ENCODE measurements at places on chromosomes 4 and X. TPM values are rescaled to one million over a fixed set of nuclear protein-coding genes. Genes with fewer than 3 reads are reported as not detected.

- H3K27ac ChIP-seq: no peak overlapping the region
- no peaks in the 10 kb centered on the region for H3K4me1 ChIP-seq
- no peak overlapping the region for H3K4me3 ChIP-seq
- H3K36me3 ChIP-seq: no peaks in the 10 kb centered on the region
- no peak for DNase-seq
Measured at GRCh38 chr4:89245459-89245858, 62.1 kb downstream of the GPRIN3 start.

GRCh38 chr4:120549011-120549570 is 373.4 kb downstream of the PRDM5 start:
- no peak for DNase-seq
- H3K4me3 ChIP-seq: no peak overlapping the region
- H3K27ac ChIP-seq: no peak overlapping the region
- no peaks in the 10 kb centered on the region for H3K4me1 ChIP-seq

Gene GALNTL6
- 0.23 TPM for total RNA-seq

Gene SCRG1
- 0.14 TPM for total RNA-seq

GRCh38 chr4:24279469-24279868 is 304.9 kb downstream of the DHX15 start:
- DNase-seq: no peak
- H3K4me3 ChIP-seq: no peak overlapping the region
- no peaks in the 10 kb centered on the region for H3K4me1 ChIP-seq
- no peaks in the 10 kb centered on the region for H3K36me3 ChIP-seq
- no peak overlapping the region for H3K27ac ChIP-seq
- no peaks in the 10 kb centered on the region for H3K27me3 ChIP-seq

GRCh38 chrX:83333813-83334212 is 174.3 kb upstream of the POU3F4 start:
- H3K4me3 ChIP-seq: no peak overlapping the region
- H3K27ac ChIP-seq: no peak overlapping the region
- no peaks in the 10 kb centered on the region for H3K27me3 ChIP-seq
- no peaks in the 10 kb centered on the region for H3K4me1 ChIP-seq
- DNase-seq: no peak
- H3K36me3 ChIP-seq: no peaks in the 10 kb centered on the region

DNA sequence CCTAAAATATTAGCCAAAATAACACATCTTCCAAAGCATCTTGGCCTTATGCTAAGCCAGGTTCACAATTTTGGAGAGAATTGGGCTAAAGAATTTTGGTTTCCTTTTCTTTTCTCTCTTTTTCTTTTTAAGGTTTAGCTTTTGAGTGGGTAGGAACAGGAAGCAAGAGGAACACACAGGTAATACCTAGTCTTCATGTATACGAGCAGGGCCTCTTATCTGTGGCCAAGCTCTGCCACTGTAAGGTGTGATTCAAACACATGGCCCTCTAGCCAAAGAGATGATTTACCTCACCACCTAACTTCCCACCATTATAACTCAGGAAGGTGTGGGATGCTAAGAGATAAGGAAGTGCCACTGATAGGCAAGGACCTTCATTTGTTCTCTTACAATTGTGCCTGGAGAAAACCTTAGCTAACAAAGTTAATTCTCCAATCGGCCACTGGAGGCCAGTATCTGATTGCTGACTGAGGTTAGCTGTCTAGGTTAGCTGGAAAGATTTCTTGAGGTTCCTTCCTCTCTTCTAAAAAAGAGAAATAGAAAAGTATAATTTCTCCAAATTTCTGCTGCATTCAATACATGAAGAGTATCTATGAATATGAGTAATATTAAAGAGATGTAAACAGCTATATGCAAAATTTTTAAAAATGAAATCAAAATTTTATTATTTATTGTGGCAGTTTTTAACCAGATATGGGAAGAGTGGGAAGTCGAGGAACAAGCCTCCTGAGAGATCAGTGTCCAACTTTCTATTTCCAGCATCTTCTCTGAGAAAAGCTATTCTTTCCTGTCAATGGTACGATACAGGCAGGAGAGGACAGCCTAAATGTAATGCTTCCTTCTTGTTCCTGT is 30.1 kb upstream of the BBS7 start:
- DNase-seq: peak; percentile 32
- no peaks in the 10 kb centered on the region for H3K36me3 ChIP-seq
- no peak overlapping the region for H3K4me3 ChIP-seq
- no peaks in the 10 kb centered on the region for H3K4me1 ChIP-seq

- H3K27ac ChIP-seq: no peak overlapping the region
- no peaks in the 10 kb centered on the region for H3K27me3 ChIP-seq
- no peaks in the 10 kb centered on the region for H3K4me1 ChIP-seq
- H3K4me3 ChIP-seq: no peak overlapping the region
Measured at GRCh38 chr4:151475035-151475714, 66.2 kb downstream of the FHIP1A start.

DNA sequence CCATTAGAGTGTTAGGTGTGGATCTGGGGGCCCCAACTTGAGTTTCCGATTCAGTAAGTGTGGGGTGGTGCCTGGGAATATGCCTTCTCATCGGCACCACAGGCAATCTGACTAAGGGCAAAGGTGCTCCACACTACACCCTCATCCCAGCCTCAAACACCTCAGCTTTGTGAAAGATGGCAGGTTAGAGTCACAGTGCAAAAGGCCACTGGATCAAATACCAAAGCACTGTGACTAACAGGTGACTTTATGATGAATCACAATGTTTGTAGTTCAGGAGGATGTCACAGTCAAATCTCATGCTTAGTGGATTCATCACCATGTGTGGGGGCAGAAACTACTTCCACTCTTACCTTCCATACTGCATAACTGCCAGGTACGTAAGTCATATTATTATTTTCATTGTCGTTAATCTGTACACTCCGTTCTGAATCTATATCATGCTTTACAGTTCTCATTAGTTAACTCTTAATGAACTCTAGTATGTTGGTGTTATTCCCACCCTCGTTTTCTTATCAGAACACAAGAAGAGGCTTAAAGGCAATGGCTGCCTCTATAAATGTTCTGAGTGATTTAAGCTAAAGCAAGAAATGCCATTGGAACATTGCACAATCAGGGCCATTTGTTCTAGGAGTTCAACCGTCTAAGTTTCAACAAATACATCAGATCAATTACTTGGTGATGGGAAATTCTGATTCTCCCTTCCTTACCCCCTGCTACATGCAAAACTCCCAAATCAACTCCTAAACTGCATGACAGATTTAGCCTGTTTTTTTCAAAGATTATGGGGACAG is 50.2 kb downstream of the PRKG2 start:
- no peaks in the 10 kb centered on the region for H3K27me3 ChIP-seq
- H3K36me3 ChIP-seq: no peaks in the 10 kb centered on the region
- H3K4me1 ChIP-seq: no peaks in the 10 kb centered on the region
- DNase-seq: no peak
- H3K27ac ChIP-seq: no peak overlapping the region

DNA sequence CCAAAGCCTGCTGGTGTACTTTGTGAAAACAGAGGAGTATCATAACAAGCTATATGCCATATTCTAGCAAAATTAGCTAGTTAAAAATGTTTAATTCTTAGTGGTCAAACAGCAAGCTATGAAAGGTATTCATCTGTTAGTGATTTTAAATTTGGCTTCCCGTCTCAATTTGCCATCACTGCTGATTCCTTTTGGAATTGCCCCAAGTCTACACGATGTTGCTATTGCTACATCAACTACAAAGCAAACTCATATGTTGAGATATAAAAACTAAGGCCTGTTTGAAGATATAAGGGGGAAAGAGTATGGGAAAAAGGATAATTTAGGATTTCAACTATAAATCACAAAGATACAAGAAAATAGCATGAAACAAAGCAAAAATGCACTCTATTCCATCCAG is 146.1 kb downstream of the COL25A1 start:
- no peak for DNase-seq
- H3K4me1 ChIP-seq: no peaks in the 10 kb centered on the region
- H3K36me3 ChIP-seq: no peaks in the 10 kb centered on the region
- no peak overlapping the region for H3K27ac ChIP-seq
- H3K4me3 ChIP-seq: no peak overlapping the region
- H3K27me3 ChIP-seq: no peaks in the 10 kb centered on the region

DNA sequence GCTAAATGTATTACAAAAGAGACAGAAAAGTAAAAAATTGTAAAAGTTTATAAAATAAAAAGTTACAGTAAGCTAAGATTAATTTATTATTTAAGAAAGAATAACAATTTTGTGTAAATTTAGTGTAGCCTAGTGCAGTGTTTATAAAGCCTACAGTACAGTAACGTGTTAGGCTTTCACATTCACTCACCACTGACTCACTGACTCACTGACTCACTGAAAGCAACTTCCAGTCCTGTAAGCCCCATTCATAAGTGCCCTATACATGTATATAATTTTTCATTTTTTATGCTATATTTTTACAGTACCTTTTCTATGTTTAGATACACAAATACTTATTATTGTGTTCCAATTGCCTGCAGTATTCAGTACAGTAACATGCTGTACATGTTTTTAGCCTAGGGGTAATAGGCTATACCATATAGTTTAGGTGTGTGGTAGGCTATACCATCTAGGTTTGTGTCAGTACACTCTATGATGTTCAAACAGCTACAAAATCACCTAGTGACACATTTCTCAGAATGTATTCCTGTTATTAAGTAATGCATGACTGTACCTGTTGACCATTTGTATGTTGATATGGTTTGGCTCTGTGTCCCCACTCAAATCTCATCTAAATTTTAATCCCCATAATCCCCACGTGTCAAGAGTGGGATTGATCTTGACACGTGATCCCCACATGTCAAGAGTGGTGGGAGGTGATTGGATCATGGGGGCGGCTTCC is 57.9 kb downstream of the CFAP299 start:
- no peaks in the 10 kb centered on the region for H3K27me3 ChIP-seq
- DNase-seq: no peak
- no peaks in the 10 kb centered on the region for H3K36me3 ChIP-seq
- no peak overlapping the region for H3K4me3 ChIP-seq

GRCh38 chr4:174388461-174389145 is 104.9 kb downstream of the CEP44 start:
- no peaks in the 10 kb centered on the region for H3K27me3 ChIP-seq
- H3K4me1 ChIP-seq: no peaks in the 10 kb centered on the region
- no peak overlapping the region for H3K27ac ChIP-seq
- no peak for DNase-seq
- no peak overlapping the region for H3K4me3 ChIP-seq
- H3K36me3 ChIP-seq: no peaks in the 10 kb centered on the region

- H3K27me3 ChIP-seq: no peaks in the 10 kb centered on the region
- no peak overlapping the region for H3K27ac ChIP-seq
- no peaks in the 10 kb centered on the region for H3K36me3 ChIP-seq
- no peak for DNase-seq
Measured at GRCh38 chrX:10781847-10782530, 161.6 kb upstream of the MID1 start.

GRCh38 chr4:87853108-87853507 is 20.3 kb downstream of the MEPE start:
- no peaks in the 10 kb centered on the region for H3K27me3 ChIP-seq
- H3K4me1 ChIP-seq: no peaks in the 10 kb centered on the region
- H3K27ac ChIP-seq: no peak overlapping the region
- DNase-seq: no peak

Gene KCND1
- total RNA-seq: 1.9 TPM

Gene MED14
- total RNA-seq: 35.8 TPM

Gene COL4A5
- 49.1 TPM for total RNA-seq

Gene GASK1B
- total RNA-seq: 20.2 TPM

Gene SSX2
- total RNA-seq: 12.4 TPM

Gene LNX1
- 13.2 TPM for total RNA-seq

Gene ZGRF1
- total RNA-seq: 2.9 TPM

- H3K27me3 ChIP-seq: no peaks in the 10 kb centered on the region
- DNase-seq: no peak
- H3K4me3 ChIP-seq: no peak overlapping the region
- H3K36me3 ChIP-seq: no peaks in the 10 kb centered on the region
Measured at GRCh38 chr4:14767142-14767541, 235.1 kb upstream of the CPEB2 start.

Gene HSD17B13
- total RNA-seq: 8.3 TPM

- no peak for DNase-seq
- no peaks in the 10 kb centered on the region for H3K27me3 ChIP-seq
- no peak overlapping the region for H3K27ac ChIP-seq
- H3K4me3 ChIP-seq: no peak overlapping the region
- no peaks in the 10 kb centered on the region for H3K4me1 ChIP-seq
Measured at GRCh38 chrX:133477986-133478385, 62.7 kb upstream of the GPC4 start.

Gene RBMX
- 295 TPM for total RNA-seq

Gene RAB40A
- 1.5 TPM for total RNA-seq

Gene ADH1B
- 17.3 TPM for total RNA-seq

GRCh38 chrX:111460607-111461006 is 48.6 kb upstream of the DCX start:
- H3K27me3 ChIP-seq: no peaks in the 10 kb centered on the region
- H3K27ac ChIP-seq: no peak overlapping the region
- no peak overlapping the region for H3K4me3 ChIP-seq

Gene RHOH
- 1.3 TPM for total RNA-seq

- no peaks in the 10 kb centered on the region for H3K36me3 ChIP-seq
- DNase-seq: no peak
- H3K27me3 ChIP-seq: no peaks in the 10 kb centered on the region
- H3K27ac ChIP-seq: no peak overlapping the region
- H3K4me1 ChIP-seq: no peaks in the 10 kb centered on the region
- no peak overlapping the region for H3K4me3 ChIP-seq
Measured at GRCh38 chr4:10028910-10029309, 7.6 kb upstream of the SLC2A9 start.

Gene CLGN
- 42.1 TPM for total RNA-seq

Gene TSPAN5
- total RNA-seq: 7.9 TPM

Gene TRO
- 24.3 TPM for total RNA-seq

Gene PTCHD1
- 1.6 TPM for total RNA-seq

DNA sequence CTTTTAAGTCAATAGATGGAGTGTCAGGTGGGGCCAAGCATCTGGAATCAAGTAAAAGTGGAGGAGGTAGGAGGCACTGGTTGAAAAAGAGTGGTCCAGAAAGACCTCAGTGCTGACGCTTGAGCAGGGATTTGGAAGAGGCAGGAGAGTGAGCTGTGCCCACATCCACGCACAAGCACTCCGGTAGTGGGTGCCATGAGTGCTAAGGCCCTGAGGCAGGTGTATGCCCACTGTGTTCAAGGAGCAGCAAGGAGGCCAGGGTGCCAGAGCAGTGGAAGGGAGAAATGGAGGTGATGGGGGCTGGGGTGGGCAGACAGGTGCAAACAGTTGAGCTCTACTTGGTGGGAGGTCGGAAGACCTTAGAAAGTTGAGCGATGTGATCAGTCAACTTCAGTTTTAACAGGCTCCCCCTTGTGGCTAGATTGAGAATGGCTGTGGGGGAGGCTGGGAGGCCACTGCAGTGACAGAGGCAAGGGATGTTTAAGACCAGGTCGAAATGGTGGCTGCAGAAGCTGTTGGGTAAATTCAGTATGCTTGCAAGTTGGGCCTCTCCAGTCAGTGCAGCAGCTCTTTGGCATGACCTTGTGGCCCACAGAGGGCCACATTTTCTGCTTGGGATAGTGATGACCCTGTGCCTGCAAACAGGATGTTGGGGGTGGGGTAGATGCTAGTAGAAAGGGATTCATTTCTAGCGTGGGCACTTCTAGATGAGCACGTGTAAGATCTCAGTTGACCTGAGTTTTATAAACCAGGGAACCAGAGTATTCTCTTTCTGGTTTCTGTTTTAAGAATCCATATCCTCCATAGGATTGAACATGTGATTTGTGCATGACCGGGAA is 12.7 kb downstream of the TKTL1 start:
- no peaks in the 10 kb centered on the region for H3K4me1 ChIP-seq
- H3K36me3 ChIP-seq: no peaks in the 10 kb centered on the region
- DNase-seq: peak; percentile 15
- no peaks in the 10 kb centered on the region for H3K27me3 ChIP-seq
- H3K27ac ChIP-seq: no peak overlapping the region

GRCh38 chrX:44997888-44998287 is 124.9 kb downstream of the KDM6A start:
- no peak overlapping the region for H3K27ac ChIP-seq
- H3K36me3 ChIP-seq: no peaks in the 10 kb centered on the region
- DNase-seq: no peak
- no peaks in the 10 kb centered on the region for H3K4me1 ChIP-seq

All from prostate gland (tissue), 2 donors.